HepG2 (cell line): ENCODE measurements at places on chromosomes 3 and 15. TPM values are rescaled to one million over a fixed set of nuclear protein-coding genes. Genes with fewer than 3 reads are reported as not detected.

- H3K27ac ChIP-seq: no peak overlapping the region
- no peak for DNase-seq
- no peaks in the 10 kb centered on the region for H3K4me1 ChIP-seq
- no peaks in the 10 kb centered on the region for H3K36me3 ChIP-seq
- H3K27me3 ChIP-seq: no peaks in the 10 kb centered on the region
Measured at GRCh38 chr3:171245796-171246765, 214.1 kb downstream of the TNIK start.

- H3K27me3 ChIP-seq: peaks cover 14% of the 10 kb centered on the region; the same call in 2 of the 3 replicates
- H3K27ac ChIP-seq: no peak overlapping the region
- H3K4me1 ChIP-seq: peaks cover 13% of the 10 kb centered on the region
- no peaks in the 10 kb centered on the region for H3K36me3 ChIP-seq
- H3K4me3 ChIP-seq: no peak overlapping the region
- no peak for DNase-seq
Measured at GRCh38 chr3:123486460-123486859, 37.6 kb upstream of the ADCY5 start.

DNA sequence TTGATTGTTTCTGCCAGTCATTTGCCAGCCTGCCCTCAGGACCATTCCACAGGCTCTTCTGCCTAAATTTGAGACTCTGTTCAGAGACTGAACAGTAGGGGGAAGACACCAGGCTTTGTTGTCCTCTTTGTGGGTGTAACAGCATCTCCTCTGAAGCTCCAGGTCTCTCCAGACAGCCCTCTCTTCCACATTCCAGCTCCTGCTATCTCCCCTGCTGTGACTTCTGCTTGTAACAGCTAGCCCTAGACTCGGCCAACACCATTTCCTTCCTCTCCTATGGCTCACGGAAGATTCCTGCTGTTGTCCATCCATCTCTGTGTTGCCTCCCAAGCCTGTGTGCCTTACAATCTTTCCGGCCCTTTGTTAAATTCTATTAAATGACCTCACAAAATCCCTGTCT, 40.2 kb downstream of the SUCLG2 start:
- no peak for DNase-seq
- peaks cover 18% of the 10 kb centered on the region; the same call in 1 of the 2 replicates for H3K4me1 ChIP-seq
- no peak overlapping the region for H3K4me3 ChIP-seq

DNA sequence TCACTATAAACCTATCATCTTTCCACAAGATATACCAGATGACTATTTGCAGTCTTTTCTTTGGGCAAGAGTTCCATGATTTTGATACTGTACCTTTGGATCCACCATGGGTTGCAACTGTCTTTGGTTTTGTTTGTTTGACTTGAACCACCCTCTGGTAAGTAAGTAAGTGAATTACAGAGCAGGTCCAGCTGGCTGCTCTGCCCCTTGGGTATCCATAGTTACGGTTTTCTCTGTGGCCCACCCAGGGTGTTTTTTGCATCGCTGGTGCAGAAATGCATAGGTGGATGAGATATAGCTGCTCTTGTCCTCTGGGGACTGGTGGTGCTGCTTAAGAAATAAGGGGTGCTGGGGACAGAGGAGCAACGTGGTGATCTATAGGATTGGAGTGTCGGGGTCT, 33.8 kb downstream of the CHDH start:
- no peaks in the 10 kb centered on the region for H3K27me3 ChIP-seq
- no peak for DNase-seq
- no peak overlapping the region for H3K27ac ChIP-seq
- H3K4me3 ChIP-seq: no peak overlapping the region
- H3K36me3 ChIP-seq: peaks cover 5% of the 10 kb centered on the region

DNA sequence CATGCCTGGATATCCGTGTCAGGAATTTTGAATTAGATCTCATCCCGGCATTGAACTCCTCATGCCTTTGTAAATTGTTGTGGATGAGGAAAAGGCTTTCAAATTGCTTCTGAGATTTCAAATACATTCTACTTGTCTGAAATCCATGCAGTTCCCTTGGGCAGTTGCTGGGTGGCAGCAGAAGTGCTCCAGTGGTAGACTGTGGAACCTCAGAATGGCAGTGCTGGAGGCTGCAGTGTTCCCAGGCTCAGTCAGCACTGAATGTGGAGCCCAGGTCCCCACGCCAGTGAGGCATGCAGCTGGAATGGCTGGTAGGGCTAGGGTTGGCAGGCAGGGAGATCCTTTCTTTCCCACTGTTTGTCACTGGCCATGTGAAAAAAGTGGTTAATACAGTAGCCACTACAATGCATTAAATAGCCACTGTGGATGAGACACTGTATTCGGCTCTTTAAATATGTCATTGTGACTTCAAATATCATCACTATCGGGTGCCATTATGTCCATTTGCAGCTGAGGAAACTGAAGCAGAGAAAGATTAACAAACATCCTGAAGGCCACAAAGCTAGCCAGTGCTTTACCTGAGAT, 98.6 kb downstream of the TPRG1 start:
- no peaks in the 10 kb centered on the region for H3K27me3 ChIP-seq
- H3K4me3 ChIP-seq: no peak overlapping the region
- no peaks in the 10 kb centered on the region for H3K4me1 ChIP-seq
- no peaks in the 10 kb centered on the region for H3K36me3 ChIP-seq
- DNase-seq: peak; percentile 47
- no peak overlapping the region for H3K27ac ChIP-seq

- H3K4me3 ChIP-seq: peak overlapping the region; percentile 90
- H3K36me3 ChIP-seq: 0 out of 3 replicates have a peak, but pooled peaks cover 9% of the 10 kb centered on the region
- H3K4me1 ChIP-seq: peaks cover 29% of the 10 kb centered on the region
Measured at GRCh38 chr3:120741837-120742197, 499 bp downstream of the RABL3 start.

DNA sequence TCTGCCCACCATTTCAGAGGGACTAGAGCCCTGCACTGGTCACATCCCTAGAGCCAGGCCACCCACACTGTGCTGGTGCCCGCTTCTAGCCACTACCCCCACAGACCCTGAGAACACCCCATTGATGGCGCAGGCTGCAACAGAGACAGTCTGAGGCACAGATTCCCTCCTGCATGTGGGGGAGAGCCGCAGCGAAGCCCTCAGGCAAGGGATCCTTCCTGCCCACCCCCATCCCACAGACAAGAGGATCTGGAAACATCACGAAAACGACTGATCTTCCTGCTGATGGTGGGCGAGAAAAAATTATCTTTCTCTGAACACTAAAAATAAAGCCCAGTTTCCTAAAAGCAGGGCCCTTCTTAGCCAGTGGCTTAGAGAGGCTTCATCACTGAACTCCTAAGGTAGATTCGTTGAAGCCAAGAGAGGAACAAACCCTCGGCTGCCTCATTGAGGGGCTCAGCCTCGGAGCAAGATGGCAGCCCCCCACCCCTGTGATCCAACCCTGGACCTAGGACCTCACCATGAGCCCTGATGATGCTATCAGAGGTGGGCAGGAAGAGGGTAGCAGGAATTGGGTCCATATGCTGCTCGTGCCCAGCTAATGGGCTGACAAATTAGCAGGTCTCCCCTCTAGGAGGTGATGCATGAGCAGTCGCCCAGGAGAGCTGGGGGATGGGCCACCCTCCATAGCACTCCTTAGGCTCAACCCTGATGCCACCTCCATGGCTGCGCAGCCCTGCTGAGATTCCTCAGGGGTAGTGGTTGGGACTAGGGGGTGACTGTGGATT, 54.5 kb downstream of the CACNA2D2 start:
- H3K36me3 ChIP-seq: no peaks in the 10 kb centered on the region
- H3K27me3 ChIP-seq: peaks cover 10% of the 10 kb centered on the region; the same call in 1 of the 2 replicates
- no peak for DNase-seq
- H3K27ac ChIP-seq: no peak overlapping the region

DNA sequence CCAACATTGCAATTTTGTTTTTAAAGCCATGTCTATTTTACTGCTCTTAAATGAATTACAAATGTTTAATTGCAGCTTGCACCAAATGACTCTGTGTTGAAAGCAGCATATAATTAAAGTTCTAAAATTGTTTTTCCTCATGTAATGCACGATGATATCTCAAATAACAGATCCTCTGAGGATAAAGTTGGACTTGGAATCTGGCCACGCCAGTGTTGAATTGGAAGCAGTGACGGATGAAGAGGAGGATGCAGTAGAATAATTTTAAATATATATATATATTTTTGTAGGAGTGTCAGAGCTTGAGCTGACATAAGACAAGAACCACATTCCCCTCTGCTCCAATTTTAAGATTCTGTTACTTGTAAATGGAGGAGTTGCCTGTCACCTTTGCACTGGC, 406.6 kb upstream of the DPPA4 start:
- no peaks in the 10 kb centered on the region for H3K36me3 ChIP-seq
- DNase-seq: no peak
- H3K4me3 ChIP-seq: no peak overlapping the region
- H3K4me1 ChIP-seq: no peaks in the 10 kb centered on the region
- no peaks in the 10 kb centered on the region for H3K27me3 ChIP-seq
- H3K27ac ChIP-seq: no peak overlapping the region

GRCh38 chr3:195095704-195096036, 175.3 kb downstream of the XXYLT1 start:
- no peaks in the 10 kb centered on the region for H3K27me3 ChIP-seq
- H3K27ac ChIP-seq: no peak overlapping the region
- no peak overlapping the region for H3K4me3 ChIP-seq
- H3K4me1 ChIP-seq: no peaks in the 10 kb centered on the region

GRCh38 chr3:4411236-4411635, 55.8 kb downstream of the SUMF1 start:
- DNase-seq: peak; percentile 6
- H3K27ac ChIP-seq: peak overlapping the region; percentile 15

DNA sequence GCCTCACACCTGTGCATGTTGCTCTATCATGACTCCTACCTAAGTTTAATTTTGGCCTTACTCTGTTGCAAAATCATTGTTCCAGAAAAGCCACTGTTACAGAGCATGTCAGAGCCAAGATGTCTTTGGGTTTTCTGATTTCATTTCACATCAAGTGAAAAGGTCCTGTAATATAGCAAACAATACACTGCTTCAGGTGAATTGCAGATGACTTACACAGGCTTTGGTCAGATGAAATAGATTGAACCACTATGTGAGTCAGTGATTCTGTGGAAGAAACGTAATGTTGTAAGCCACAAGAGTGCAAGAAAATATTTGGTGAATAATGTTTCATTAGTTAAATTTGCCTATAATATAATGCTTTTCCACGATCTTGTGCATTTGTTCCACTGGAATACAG, 22.7 kb downstream of the EBLN2 start:
- no peaks in the 10 kb centered on the region for H3K4me1 ChIP-seq
- no peaks in the 10 kb centered on the region for H3K36me3 ChIP-seq
- no peaks in the 10 kb centered on the region; the same call in 1 of the 2 replicates for H3K27me3 ChIP-seq
- DNase-seq: no peak
- H3K27ac ChIP-seq: no peak overlapping the region
- H3K4me3 ChIP-seq: no peak overlapping the region

- no peak overlapping the region for H3K27ac ChIP-seq
- no peak overlapping the region for H3K4me3 ChIP-seq
- peaks cover 5% of the 10 kb centered on the region; the same call in 1 of the 2 replicates for H3K27me3 ChIP-seq
- no peaks in the 10 kb centered on the region for H3K4me1 ChIP-seq
Measured at GRCh38 chr3:133999891-134000685, 29.6 kb downstream of the SLCO2A1 start.

DNA sequence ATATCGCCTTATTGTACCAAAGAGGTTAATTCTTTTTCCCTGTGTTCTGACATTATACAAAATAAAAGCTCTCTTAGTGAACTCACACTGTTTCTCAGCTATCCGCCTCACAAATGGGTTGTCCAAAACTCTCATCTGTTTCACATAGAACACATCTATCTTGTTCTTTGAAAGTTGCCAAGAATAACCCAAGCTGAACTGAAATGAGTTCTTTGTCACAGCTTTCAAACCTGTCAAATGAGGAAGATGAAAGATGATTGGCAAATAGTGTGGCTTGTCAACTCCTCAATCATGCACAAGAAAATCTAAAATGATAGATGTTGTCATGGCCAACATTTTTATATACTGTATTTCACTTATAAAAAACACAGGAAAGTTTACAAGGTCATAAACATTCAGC, 168.1 kb upstream of the OSTN start:
- H3K4me1 ChIP-seq: no peaks in the 10 kb centered on the region
- no peaks in the 10 kb centered on the region for H3K27me3 ChIP-seq
- H3K4me3 ChIP-seq: no peak overlapping the region
- no peaks in the 10 kb centered on the region for H3K36me3 ChIP-seq
- DNase-seq: no peak

GRCh38 chr3:169575381-169575780, 88.1 kb downstream of the MECOM start:
- H3K36me3 ChIP-seq: no peaks in the 10 kb centered on the region
- DNase-seq: no peak
- H3K4me3 ChIP-seq: no peak overlapping the region
- no peaks in the 10 kb centered on the region for H3K27me3 ChIP-seq
- H3K4me1 ChIP-seq: no peaks in the 10 kb centered on the region

GRCh38 chr15:101533371-101534140, 44.0 kb upstream of the PCSK6 start:
- no peaks in the 10 kb centered on the region for H3K36me3 ChIP-seq
- H3K4me1 ChIP-seq: peaks cover 96% of the 10 kb centered on the region
- H3K4me3 ChIP-seq: no peak overlapping the region
- no peak overlapping the region for H3K27ac ChIP-seq
- no peaks in the 10 kb centered on the region for H3K27me3 ChIP-seq

DNA sequence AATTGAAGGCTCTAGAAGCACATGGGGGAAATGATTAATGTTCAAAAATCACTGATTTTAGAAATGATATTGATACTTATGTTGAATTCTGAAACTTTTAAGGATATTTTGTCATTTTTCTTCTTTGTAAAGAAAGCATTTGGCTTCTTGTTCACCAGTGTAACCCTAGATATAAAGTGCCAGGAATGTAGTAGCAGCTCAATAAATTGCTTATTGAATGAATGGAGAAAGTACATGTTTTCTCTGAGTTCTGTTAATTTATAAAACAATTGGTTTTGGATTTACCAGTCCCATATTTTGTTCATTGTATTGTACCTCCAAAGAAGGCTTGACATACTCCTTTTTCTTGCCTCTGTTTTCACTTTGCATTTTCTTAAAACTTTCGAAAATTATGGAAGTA, 2.4 kb downstream of the PLCL2 start:
- H3K4me1 ChIP-seq: no peaks in the 10 kb centered on the region
- H3K27ac ChIP-seq: no peak overlapping the region
- DNase-seq: no peak
- H3K36me3 ChIP-seq: no peaks in the 10 kb centered on the region
- H3K4me3 ChIP-seq: no peak overlapping the region
- peaks cover 28% of the 10 kb centered on the region; the same call in 2 of the 3 replicates for H3K27me3 ChIP-seq

- H3K27ac ChIP-seq: no peak overlapping the region
- DNase-seq: no peak
- H3K4me3 ChIP-seq: no peak overlapping the region
- H3K36me3 ChIP-seq: no peaks in the 10 kb centered on the region
- no peaks in the 10 kb centered on the region for H3K4me1 ChIP-seq
- no peaks in the 10 kb centered on the region for H3K27me3 ChIP-seq
Measured at GRCh38 chr3:147333098-147333497, 73.2 kb downstream of the ZIC4 start.

Gene IL16
- total RNA-seq: not detected in 2 replicates

Gene SAMD7
- total RNA-seq: not detected in 2 replicates

Gene DOCK3
- not detected in 2 replicates for total RNA-seq

Gene GCSAM
- not detected in 2 replicates for total RNA-seq

Gene ARNT2
- 0.69 and 1.1 TPM in 2 replicates for total RNA-seq

Gene FETUB
- 1.3 and 2.1 TPM in 2 replicates for total RNA-seq

Gene LRRC31
- not detected in 2 replicates for total RNA-seq

Gene ATP8B4
- 0.18 and 0.69 TPM in 2 replicates for total RNA-seq

Gene NPTN
- 57.7 and 110 TPM in 2 replicates for total RNA-seq

Gene SAXO2
- 1.5 TPM in 1 of 2 replicates, not detected in the other for total RNA-seq

Gene ST8SIA2
- total RNA-seq: not detected in 2 replicates

Gene MKRN2OS
- total RNA-seq: not detected in 2 replicates

Gene SLC22A13
- total RNA-seq: not detected in 2 replicates

Gene TMEM212
- not detected in 2 replicates for total RNA-seq

Gene EPHB3
- not detected in 2 replicates for total RNA-seq
